Stimulated activated CD4-positive, alpha-beta T cell treated with anti-CD3 and anti-CD28 coated beads, Interleukin-1b, Interleukin-23, amount 100 ng/mL, for 4 hours (primary cell): ENCODE measurements at places on chromosomes 2 and 18.
A peak's percentile ranks its signal among the peaks of the same experiment; 100 is the strongest.

GRCh38 chr2:30611583-30611982, 164.5 kb downstream of the LCLAT1 start:
- DNase-seq: no peak

DNA sequence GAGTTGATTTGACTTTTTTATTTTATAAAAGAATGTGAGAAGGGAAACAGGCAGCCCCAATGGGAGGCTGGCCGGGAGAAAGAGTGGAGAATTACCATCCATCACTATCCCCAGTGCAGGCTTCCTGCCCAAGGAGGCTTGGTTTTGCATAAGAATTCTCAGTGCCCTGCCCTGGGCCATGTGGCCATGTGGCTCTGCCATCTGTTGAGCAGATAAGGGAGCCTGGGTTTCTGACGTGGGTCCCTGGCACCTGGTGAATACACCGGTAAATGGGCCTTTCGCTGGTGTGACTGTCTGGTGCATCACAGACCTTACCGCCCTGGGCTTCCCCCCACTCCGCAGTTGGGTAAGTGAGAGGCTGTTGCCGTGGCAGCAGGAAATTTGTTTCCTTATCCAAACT, 54.5 kb upstream of the TMEM163 start:
- DNase-seq: no peak

DNA sequence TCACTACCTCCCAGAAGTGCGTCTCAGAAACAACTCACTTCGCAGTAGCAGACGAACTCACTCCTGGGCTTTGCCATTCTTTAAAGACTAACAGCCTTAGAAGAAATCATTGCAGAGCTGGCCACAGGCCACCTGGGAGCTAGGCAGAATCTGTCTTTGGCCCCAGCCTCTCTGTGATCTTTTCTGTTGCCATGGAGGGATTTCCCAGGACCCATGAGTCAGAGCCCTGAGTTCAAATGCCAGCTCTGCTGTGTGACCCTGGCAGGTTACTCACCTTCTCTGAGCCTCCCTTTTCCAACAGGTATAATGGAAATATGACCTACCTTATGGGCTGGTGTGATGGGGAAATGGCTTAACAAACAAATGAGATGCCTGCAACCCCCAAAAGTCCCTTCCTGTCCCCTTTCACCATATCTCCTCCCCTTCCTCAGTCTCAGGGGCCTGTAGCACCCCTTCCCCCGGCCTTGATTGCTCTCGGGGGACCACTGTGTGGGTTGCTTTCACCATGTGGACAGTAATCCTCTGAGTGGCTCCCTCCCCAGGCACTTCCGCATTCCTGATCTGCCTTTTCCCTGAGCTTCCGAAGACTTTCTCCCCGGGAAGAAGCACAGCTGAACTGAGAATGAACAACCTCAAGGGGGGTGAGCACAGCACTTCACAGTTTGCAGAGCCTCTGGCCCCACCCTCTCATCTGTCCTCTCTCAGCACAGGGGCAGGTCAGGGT, 34.0 kb upstream of the SLC66A3 start:
- no peak for DNase-seq

- DNase-seq: no peak
These were observed 288.4 kb downstream of the ASXL3 start for GRCh38 chr18:33866386-33866785.

GRCh38 chr2:85462322-85462721, 43.8 kb downstream of the SH2D6 start:
- no peak for DNase-seq

DNA sequence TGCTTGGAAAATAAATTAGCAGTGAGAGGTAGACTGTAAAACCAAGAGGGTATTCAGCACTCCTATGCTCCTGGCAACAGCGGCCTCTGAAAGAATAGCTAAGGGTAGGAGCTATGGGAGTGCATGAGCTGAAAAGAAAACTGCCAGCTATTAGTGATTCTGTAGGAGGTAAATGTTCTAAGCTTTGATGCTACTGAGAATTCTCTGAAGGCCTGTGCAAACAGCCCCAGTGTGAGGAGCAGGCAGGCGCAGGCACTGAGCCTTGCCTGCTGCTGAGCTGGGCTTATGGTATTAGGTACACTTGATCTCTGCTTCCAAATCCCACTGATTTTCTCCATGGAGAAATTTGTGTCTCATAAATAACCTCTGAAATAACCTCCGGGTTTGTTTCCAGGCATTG, 86.7 kb downstream of the NYAP2 start:
- no peak for DNase-seq

DNA sequence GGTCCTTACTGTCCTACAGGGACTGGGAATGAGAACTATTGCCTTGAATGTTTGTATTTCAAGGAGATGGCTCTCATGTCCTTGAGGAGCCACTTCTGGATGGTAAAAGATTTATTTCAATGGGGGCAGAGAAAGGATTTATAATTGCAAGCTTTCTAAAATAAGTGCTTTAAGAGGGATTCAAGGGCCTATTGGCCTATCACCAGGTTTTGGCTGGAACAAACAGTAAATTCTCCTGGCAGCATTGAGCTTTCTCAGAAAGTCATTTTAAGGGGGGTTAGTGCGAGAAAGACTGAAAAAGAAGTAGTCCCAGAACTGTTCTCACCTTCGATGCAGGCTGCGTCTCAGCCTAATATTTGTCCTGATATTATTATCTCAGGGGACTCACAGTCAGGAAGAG, 29.8 kb downstream of the DPP10 start:
- no peak for DNase-seq

GRCh38 chr2:75041226-75041625, 82.8 kb downstream of the POLE4 start:
- DNase-seq: no peak

- DNase-seq: no peak
These were observed 7.9 kb downstream of the ARL4C start for GRCh38 chr2:234488913-234489451.

GRCh38 chr2:113112441-113112840, 15.0 kb upstream of the IL1RN start:
- DNase-seq: no peak

- DNase-seq: no peak
These were observed 55.8 kb downstream of the TSN start for GRCh38 chr2:121810959-121811853.

- no peak for DNase-seq
These were observed 206.5 kb upstream of the SH3BP4 start for GRCh38 chr2:234745347-234745746.

- DNase-seq: no peak
These were observed 78.2 kb downstream of the CELF4 start for GRCh38 chr18:37487400-37487867.

- DNase-seq: no peak
These were observed 2178.3 kb upstream of the PIK3C3 start for GRCh38 chr18:39776766-39777165.

DNA sequence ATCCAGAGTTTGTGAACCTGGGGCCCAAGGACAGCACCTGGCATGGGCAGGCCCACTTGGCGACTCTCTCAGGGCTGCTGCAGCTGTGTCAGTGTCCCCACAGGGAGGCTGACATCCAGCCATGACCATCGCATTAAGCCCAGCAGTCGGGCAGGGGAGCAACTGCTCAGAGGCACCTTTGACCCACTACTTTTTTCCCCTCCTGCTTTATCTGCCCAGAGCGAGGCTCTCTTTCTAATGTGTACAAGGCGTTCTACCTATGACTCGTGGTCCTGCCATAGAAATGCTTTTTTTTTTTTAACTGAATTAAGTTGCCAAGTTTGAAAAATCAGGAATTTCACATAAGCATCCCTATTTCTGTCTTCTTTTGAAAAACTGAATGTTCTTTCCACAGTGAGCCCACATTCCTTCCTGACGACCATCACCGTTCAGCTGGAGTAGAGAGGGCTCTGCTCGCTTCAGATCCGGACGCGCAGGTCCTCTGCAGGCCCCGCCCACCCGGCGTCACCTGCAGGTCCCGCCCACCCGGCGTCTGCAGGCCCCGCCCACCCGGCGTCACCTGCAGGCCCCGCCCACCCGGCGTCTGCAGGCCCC, 403 bp upstream of the CLUL1 start:
- DNase-seq: peak; percentile 35
